Ureter (tissue), 1 donor: ENCODE measurements at places on chromosomes 11 and 22.

DNA sequence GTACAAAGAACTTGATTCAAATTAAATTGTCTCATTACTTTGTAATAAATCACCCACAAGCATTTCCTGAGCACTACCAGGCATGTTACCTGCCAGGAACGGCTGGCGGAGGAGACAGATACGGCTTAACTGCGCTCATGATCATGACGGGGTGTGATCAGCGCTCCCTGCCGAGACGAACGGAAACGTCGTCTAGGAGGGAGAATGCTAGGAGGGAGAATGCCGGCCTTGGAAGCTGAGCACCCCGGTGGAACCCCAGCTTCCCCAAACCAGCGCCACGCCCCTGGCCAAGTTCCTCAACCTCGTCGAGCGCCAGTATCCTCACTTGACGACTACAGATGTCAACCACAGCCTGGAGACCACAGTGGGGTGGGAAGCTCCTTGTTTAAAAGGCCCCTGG is 272.8 kb downstream of the CTTN start:
- DNase-seq = no peak

- DNase-seq = no peak
Observed at GRCh38 chr11:119193626-119194025, 8.4 kb downstream of the NHERF4 start.

- DNase-seq = no peak
Observed at GRCh38 chr11:71977743-71978418, 20.8 kb upstream of the IL18BP start.

GRCh38 chr11:76670485-76671236 is at the start of gene LRRC32:
Gene LRRC32 (minus strand): TSS chr11:76670747. CDS start chr11:76665954, 4,793 bp downstream.
- no peak for DNase-seq

DNA sequence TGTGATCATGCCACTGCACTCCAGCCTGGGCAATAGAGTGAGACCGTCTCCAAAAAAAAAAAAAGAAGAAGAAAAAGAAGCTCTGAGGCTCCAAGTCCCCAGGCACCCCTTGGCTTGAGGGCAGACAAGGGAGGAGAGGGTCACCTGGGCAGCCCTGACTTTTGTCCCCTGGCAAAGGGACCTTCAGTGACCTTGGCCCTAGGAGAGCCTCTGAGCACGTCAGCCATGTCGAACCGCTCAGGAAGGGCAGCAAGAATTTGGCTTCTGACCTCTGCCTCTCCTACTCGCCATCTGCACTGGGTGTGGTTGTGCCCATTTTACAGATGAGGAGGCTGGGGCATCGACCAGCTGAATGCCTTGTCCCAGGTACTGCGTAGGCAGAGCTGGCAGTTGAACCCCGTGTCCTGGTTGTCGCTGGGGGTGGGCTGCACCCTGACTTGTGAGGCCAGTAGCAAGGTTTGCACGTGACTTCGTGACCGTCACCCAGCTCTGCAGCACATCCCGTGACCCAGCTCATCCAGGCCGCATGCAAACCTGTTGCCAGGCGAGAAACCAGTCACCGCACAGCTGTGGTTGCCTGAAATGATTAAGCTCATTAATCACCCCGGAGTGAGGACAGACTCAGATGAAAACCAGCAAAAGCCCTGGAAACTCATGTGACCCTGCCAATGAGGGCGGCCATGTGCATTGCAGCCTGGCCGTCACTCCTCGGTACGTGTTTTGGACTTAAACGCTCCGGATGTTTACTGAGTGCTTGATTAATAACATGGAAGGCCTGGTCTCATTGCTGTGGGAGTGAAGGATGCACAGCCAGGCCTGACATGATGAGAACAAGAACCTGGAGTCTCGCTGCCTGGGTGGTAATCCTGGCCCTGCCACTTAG is 47.7 kb upstream of the PPP6R3 start:
- DNase-seq = no peak

GRCh38 chr11:108207683-108208060 is 14.8 kb downstream of the NPAT start:
- no peak for DNase-seq

- no peak for DNase-seq
Observed at GRCh38 chr11:34546511-34547209, 33.1 kb upstream of the ELF5 start.

DNA sequence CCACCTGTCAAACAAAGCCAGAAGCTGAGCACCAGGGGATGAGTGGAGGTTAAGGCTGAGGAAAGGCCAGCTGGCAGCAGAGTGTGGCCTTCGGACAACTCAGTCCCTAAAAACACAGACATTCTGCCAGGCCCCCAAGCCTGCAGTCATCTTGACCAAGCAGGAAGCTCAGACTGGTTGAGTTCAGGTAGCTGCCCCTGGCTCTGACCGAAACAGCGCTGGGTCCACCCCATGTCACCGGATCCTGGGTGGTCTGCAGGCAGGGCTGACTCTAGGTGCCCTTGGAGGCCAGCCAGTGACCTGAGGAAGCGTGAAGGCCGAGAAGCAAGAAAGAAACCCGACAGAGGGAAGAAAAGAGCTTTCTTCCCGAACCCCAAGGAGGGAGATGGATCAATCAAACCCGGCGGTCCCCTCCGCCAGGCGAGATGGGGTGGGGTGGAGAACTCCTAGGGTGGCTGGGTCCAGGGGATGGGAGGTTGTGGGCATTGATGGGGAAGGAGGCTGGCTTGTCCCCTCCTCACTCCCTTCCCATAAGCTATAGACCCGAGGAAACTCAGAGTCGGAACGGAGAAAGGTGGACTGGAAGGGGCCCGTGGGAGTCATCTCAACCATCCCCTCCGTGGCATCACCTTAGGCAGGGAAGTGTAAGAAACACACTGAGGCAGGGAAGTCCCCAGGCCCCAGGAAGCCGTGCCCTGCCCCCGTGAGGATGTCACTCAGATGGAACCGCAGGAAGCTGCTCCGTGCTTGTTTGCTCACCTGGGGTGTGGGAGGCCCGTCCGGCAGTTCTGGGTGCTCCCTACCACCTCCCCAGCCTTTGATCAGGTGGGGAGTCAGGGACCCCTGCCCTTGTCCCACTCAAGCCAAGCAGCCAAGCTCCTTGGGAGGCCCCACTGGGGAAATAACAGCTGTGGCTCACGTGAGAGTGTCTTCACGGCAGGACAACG is 11.7 kb downstream of the CXCR5 start:
- no peak for DNase-seq

- peak; percentile 26 for DNase-seq
Observed at GRCh38 chr22:49671331-49672013, 156.2 kb downstream of the BRD1 start.

GRCh38 chr11:61545341-61545740 is 35.5 kb downstream of the SYT7 start:
- no peak for DNase-seq

DNA sequence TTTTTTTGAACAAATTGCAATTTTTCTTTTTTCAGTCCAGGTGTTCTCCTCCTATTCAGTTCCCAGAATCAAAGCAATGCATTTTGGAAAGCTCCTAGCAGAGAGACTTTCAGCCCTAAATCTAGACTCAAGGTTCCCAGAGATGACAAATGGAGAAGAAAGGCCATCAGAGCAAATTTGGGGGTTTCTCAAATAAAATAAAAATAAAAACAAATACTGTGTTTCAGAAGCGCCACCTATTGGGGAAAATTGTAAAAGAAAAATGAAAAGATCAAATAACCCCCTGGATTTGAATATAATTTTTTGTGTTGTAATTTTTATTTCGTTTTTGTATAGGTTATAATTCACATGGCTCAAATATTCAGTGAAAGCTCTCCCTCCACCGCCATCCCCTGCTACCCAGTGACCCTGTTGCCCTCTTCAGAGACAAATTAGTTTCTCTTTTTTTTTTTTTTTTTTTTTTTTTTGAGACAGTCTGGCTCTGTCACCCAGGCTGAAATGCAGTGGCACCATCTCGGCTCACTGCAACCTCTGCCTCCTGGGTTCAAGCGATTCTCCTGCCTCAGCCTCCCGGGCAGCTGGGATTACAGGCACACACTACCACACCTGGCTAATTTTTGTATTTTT is 6.2 kb upstream of the UBE4A start:
- DNase-seq = no peak

DNA sequence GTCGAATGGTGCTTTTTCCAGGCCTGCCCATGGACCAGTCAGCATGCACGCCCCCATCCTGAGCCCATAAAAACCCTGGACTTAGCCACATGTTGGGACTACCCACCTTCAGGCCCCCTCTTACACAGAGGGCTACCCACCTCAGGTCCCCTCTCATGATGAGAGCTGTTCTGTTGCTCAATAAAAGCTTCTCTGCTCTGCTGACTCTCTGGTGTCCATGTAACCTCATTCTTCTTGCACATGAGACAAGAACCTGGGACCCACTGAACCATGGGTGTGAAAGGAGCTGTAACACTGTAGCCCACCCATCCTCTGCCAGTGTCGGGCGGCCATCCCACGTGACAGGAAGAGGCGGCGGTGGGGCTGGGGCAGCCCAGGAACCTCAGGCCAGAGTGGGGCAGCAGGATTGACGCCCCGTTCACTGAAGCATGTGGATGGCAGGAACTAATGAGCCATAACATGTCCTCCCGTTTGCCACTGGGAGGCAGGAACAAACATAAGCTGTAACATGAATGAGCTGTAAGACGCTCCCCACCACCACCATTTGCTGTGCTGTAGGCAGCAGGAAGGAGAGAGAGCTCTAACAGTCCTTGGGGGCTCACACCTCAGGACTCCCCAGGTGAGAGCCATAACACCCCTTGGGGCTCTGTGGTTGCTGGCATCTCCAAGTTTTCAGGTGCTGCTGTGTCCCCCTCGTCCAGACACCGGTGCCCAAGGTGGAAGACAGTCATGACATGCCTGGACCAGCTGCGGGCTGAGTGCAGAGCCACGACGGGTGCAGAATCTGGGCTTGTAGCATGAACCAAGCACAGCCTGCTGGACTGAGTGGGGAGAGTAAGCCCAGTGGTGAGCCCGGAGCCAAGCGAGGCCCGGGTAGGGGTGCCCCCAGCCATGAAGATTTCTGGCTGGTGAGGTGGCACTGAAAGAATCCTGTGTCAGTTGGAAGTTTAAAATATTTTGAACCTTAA is 69.4 kb downstream of the MCHR1 start:
- no peak for DNase-seq
